PC-3 (cell line): ENCODE measurements at places on chromosomes 1 and 21. TPM values are rescaled to one million over a fixed set of nuclear protein-coding genes. Genes with fewer than 3 reads are reported as not detected.

The KANK4 gene
- total RNA-seq, result not detected in 2 replicates

The MCOLN2 gene
- total RNA-seq, result 11.7 and 24.6 TPM in 2 replicates

The RGSL1 gene
- not detected in 2 replicates for total RNA-seq

The ERG gene
- not detected in 2 replicates for total RNA-seq

The EDARADD gene
- total RNA-seq, result 0.17 and 0.91 TPM in 2 replicates

The FCN3 gene
- total RNA-seq, result not detected in 2 replicates

The CELA3A gene
- total RNA-seq, result not detected in 2 replicates

The VSIG8 gene
- total RNA-seq, result 0.29 and 0.47 TPM in 2 replicates

The MRTO4 gene
- total RNA-seq, result 114 and 117 TPM in 2 replicates

The POU3F1 gene
- total RNA-seq, result not detected in 2 replicates

The AQP10 gene
- not detected in 2 replicates for total RNA-seq

The FMOD gene
- total RNA-seq, result not detected in 2 replicates

The OR2L3 gene
- 0.15 TPM in 1 of 2 replicates, not detected in the other for total RNA-seq

The CYP4A11 gene
- total RNA-seq, result not detected in 2 replicates

The STUM gene
- total RNA-seq, result 0.40 and 0.58 TPM in 2 replicates

The ATAD3C gene
- 0.29 and 1.4 TPM in 2 replicates for total RNA-seq

The OR2L5 gene
- total RNA-seq, result 0.07 and 0.35 TPM in 2 replicates

The GSTM2 gene
- 29.0 and 38.6 TPM in 2 replicates for total RNA-seq

The YARS1 gene
- 108 and 115 TPM in 2 replicates for total RNA-seq

The CAMTA1 gene
- total RNA-seq, result 40.8 and 42.5 TPM in 2 replicates

The CCDC30 gene
- 0.46 and 0.58 TPM in 2 replicates for total RNA-seq

The SEC16B gene
- 0.07 and 0.40 TPM in 2 replicates for total RNA-seq

The KCNA2 gene
- not detected in 2 replicates for total RNA-seq

The PLA2G4A gene
- total RNA-seq, result 1.3 and 2.3 TPM in 2 replicates

The PGLYRP3 gene
- not detected in 2 replicates for total RNA-seq

The MXRA8 gene
- 25.3 and 29.0 TPM in 2 replicates for total RNA-seq

The CLDN17 gene
- total RNA-seq, result not detected in 2 replicates

The MIXL1 gene
- not detected in 2 replicates for total RNA-seq
